CD8-positive, alpha-beta T cell (primary cell): ENCODE measurements at places on chromosomes 4 and X.

- DNase-seq, result no peak
These were observed 3.3 kb upstream of the MYOZ2 start for GRCh38 chr4:119132306-119132705.

- no peak for DNase-seq
These were observed 28.8 kb downstream of the ING2 start for GRCh38 chr4:183533698-183534097.

DNA sequence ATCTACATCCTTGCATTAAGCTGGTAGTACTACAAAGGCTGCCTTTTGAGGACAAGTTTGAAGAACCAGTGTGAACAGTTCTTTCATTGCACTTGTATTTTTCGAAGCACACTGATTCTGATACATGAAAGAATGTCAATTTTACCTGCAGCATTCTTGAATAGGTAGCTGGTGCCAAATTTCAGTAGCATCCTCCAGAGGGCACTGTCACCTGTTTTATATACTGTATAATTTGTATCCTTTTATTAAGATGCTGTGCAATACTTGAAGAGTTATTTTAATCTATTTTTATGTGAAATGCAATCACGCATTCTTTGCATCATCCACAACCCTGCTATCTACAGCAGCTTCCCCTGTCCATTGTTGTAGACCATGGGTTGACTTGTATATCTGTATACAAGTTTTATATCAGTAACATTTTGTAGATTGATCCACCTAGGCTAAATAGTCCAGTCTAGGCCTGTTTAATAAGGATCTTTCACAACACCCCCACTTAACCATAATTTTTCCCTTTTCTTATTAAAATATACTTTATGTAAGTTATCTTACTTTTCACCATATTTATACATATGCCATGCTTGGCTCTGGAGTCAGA lies 325.7 kb downstream of the PCDH7 start:
- no peak for DNase-seq

DNA sequence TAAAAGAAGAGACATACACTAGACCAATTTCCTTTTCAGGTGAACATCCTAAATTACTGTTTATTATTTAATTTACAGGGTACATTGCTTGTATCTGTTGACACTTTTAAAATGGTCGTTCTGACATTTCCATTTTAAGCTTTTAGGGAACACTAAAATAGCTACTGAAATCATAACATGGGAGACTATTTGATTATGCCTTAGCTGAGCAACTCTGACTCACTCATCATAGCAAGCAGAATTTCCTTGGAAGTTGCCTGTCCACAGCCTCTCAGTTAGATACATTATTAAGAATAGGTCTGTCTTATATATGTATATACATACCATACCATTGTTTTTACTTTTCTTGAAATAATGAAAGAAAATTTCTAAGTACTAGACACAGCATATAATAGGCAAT lies 22.0 kb downstream of the GUCY1B1 start:
- DNase-seq, result no peak

DNA sequence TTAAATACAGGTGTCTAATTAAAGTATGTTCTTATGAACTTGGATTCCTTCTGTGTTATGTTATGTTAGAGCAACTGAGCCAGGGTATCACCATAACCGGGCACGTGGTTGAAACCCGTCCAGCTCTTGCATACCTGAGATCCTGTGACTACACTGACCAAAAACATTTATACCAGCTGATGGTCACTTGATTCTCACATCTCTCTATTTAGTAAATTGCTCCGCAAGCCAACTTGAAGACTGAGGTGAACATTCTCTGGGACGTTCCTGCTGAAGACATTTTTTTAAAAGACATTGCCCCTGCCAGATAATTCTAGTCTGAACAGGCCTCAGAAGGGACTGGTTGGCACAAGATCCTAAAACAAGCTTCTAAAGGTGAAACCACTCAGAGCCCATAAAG lies 550.0 kb upstream of the DIPK2B start:
- DNase-seq, result no peak

DNA sequence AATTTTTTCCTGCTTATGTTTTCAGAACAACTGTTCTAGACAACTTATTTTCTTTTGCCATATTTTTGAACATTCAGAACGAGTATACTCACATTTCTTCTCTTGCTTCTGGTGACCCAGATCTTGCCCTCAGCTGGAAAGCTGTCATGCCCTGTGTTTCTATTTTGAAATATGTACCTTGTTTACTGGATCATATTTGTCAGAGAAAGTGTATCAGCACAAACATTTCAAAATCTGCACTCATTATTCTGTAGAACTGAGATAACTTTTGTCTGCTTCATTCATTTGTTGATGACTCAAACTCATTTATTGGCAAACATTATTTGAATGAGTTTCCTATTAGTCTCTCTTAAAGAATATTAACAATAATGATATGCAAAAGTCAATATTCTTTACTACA lies 46.2 kb upstream of the FAM9A start:
- no peak for DNase-seq

- no peak for DNase-seq
These were observed 2.2 kb downstream of the TECRL start for GRCh38 chr4:64407000-64407399.

- DNase-seq, result no peak
These were observed 32.1 kb downstream of the NDUFB11 start for GRCh38 chrX:47112316-47112954.

DNA sequence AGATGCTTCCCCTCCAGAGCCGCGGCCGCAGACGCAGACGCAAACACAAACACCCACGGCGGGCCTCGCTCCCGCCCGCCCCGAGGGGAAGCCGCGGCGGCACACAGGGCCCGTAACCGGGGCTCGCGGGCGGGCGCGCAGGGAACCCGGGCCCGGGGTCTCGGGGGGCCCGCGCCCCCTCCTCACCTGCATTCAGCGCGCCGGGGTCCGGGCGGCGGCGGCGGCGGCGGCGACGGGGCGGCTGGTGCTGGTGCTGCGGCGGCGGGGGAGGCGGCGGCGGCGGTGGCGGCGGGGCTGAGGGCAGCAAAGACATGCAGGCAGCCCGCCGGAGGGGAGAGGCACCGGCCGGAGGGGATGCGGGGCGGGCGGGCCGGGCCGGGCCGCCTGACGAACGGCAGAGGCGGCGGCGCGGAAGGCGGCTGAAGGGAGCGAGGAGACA lies 255 bp upstream of the CNOT6L start:
- no peak for DNase-seq

DNA sequence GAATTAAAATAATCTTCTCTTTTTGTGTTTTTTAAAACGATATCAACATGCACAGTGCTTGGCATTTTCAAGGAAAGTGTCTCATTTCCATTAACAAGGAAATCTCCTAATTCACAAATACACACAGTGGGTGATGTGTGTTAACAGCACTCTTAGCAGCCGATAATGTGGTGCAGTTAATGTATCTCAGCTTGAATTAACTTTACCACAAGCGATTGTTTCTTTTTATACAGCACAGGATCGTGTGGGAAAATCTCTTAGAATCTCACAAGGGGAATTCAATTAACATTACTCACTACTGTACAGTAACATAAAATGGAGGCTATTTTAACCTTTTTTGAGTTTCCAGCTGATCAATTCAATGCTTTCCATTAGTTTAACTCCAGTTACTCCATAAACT lies 1841.9 kb downstream of the STIM2 start:
- no peak for DNase-seq

GRCh38 chr4:152045807-152046571 lies 285.2 kb upstream of the GATB start:
- DNase-seq, result no peak

DNA sequence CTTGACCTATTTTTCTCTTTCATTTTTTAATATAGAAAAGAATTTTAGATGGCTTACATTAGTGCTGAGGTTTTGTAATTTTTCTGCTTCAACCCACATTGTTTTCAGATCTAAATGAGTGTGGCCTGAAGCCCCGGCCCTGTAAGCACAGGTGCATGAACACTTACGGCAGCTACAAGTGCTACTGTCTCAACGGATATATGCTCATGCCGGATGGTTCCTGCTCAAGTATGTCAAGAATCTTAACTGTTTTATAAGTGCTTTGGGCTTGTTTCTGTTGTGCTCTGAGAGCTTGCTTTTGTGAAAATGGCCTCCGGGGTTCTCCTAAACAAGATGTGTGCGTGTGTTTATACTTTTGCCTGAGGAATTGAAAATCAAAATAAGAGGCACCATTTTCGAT lies 41.6 kb downstream of the NPNT start:
- no peak for DNase-seq

- DNase-seq, result no peak
These were observed 12.5 kb upstream of the ART3 start for GRCh38 chr4:76061982-76062381.

DNA sequence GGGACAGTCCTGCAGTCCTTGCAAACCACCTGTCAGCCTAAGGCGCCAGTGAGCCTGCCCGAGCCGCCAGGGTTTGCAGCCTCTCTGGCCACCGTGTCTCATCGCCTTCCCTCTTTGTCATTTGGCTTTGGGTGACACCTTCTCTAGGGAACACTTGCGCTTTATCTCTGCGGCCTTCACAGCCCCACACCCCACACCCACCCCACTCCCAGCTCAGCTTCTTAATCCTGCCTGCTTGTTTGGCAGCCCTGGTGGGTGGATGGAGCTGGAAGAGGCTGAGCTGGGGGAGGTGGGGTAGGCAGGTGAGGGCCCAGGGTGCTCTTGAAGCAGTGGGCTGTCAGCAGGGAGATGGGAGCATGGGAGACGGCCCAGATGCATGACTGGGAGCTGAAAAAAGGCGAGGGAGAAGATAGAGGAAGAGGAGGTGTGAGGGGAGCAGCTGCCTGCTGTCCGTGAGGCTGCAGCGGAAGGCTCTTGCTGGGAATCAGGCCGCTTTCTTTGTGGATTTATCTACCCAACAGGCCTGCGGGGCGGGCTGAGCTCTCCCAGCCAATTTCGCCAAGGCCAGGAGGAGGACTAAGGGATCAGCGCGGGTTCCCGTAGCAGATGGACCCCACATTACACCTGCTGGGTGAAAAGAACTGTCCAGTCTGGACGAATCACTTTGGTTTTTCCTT lies 97.5 kb upstream of the STOX2 start:
- no peak for DNase-seq

DNA sequence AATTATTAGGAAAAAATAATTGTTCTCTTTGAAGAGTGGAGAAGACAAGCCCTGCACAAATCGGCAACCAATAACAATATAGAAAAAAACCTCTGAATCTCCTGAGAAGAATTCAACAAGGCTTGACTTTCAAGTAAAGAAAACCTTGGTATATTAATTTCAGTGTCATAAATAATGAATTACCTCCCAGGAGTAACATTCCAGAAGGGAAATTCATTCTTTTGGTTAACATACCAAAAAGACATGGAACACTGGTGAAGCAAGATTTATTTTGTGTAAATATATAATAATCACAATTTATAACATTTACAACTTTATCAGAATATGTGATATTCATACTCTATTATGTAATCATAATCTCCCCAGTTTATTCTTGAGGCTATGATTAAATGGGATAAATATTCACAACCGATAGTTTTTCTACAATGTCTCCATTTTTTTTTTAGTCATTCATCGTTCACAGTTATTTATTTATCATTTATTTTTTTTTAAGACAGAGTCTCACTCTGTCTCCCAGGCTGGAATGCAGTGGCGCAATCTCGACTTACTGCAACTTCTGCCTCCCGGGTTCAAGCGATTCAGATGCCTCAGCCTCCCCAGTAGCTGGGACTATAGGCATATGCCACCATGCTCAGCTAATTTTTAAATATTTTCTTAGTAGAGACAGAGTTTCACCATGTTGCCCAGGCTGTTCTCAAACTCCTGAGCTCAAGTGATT lies 53.0 kb upstream of the RPS6KA6 start:
- DNase-seq, result no peak
